ENCODE measurements at places on chromosomes 12 and 14.

- H3K27me3 ChIP-seq: no peaks in the 10 kb centered on the region
- no peaks in the 10 kb centered on the region for H3K4me1 ChIP-seq
- no peak for DNase-seq
- H3K36me3 ChIP-seq: no peaks in the 10 kb centered on the region
- H3K4me3 ChIP-seq: no peak overlapping the region
- H3K27ac ChIP-seq: no peak overlapping the region
Observed at GRCh38 chr14:65959563-65960024, 526.6 kb upstream of the CCDC196 start.

DNA sequence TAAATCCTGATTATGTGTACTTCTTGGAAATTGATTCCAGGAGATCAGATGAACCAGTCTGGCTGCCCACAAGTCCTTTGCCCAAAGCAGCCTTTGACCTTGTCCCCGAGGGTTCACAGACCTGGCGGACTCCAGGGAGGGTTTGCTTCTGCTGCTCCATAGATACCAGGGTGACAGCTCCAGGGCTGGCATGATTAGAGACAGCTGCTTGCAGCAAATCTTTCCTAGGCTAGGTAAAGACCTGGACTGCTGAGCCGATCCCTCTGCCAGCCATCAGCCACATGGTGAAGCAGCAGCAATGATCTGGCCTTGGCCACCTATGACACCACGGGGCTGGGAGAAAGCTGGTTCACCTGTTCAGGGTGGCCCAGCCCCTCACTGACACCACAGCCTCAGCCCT lies 10.1 kb upstream of the TBX5 start:
- H3K4me1 ChIP-seq: no peaks in the 10 kb centered on the region
- no peaks in the 10 kb centered on the region for H3K36me3 ChIP-seq
- no peaks in the 10 kb centered on the region for H3K27me3 ChIP-seq
- H3K27ac ChIP-seq: no peak overlapping the region

DNA sequence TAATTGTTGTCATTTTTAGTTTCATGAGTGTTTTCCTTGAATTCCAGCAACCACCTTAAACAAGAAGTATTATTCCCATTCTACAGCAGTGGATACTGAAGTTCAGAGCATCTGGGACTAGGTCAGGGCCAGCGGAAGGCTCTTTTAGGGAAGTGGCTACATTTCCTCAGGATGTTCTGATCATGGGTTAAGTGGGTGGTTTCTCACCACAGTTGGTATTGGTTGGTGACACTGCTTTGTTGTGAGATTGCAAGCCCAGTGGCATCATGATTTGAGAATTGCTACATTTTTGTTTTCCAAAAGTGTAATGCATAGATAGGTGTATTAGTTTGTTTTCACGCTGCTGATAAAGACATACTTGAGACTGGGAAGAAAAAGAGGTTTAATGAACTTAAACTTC lies 47.1 kb downstream of the SYNE2 start:
- H3K27me3 ChIP-seq: no peaks in the 10 kb centered on the region
- peaks cover 27% of the 10 kb centered on the region for H3K4me1 ChIP-seq
- DNase-seq: no peak
- H3K27ac ChIP-seq: no peak overlapping the region
- H3K4me3 ChIP-seq: no peak overlapping the region
- H3K36me3 ChIP-seq: no peaks in the 10 kb centered on the region

DNA sequence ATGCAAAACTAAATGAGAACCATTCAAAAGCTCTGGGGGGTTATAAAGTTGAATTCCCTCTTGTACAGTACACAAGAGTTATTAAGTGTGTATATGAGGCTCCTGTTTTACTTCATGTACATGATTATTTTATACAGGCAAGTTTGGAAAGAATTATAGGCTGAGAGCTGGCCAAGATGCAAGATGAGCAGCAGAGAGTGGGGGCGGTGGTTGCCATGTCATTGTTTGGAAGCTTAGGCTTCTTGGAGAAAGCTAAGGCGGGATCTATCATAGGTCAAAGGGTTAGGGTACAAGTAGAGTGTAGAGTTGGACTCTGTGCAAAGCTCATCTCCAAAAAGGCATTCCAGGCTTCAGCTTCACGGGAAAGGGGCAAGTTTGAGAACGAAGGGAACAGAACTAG lies 297.1 kb upstream of the TBX3 start:
- H3K4me1 ChIP-seq: no peaks in the 10 kb centered on the region
- no peak overlapping the region for H3K4me3 ChIP-seq
- H3K27me3 ChIP-seq: no peaks in the 10 kb centered on the region

GRCh38 chr12:57952766-57953165 lies 11.4 kb downstream of the ATP23 start:
- H3K36me3 ChIP-seq: no peaks in the 10 kb centered on the region
- H3K27me3 ChIP-seq: no peaks in the 10 kb centered on the region
- no peak overlapping the region for H3K4me3 ChIP-seq
- DNase-seq: no peak
- no peaks in the 10 kb centered on the region for H3K4me1 ChIP-seq

DNA sequence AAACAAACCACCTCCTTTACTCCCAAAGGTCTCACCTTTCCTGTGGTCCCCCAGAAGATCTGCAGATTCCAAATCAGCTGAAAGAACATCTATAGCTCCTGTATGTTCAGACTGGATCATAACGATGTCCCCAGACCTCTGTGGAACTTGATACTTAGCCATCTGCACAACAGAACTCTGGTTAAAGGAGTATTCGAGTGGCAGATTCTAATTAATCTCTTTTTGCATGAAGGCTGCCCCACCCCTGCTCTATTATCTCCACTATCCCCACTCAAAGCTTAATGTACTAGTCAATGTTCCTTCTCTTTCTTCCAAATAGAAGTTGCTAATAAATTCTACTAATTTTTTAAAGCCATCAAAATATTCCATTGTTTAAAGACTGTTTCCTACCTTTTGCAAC lies 22.8 kb downstream of the GSTZ1 start:
- no peaks in the 10 kb centered on the region for H3K27me3 ChIP-seq
- no peak for DNase-seq
- H3K27ac ChIP-seq: no peak overlapping the region

GRCh38 chr14:33842299-33842698 lies 108.6 kb downstream of the EGLN3 start:
- no peaks in the 10 kb centered on the region for H3K4me1 ChIP-seq
- no peak overlapping the region for H3K27ac ChIP-seq
- H3K36me3 ChIP-seq: no peaks in the 10 kb centered on the region

- H3K27me3 ChIP-seq: no peaks in the 10 kb centered on the region
- no peak overlapping the region for H3K27ac ChIP-seq
- DNase-seq: no peak
- peaks cover 10% of the 10 kb centered on the region for H3K4me1 ChIP-seq
- no peaks in the 10 kb centered on the region for H3K36me3 ChIP-seq
Observed at GRCh38 chr14:66036547-66036946, 449.6 kb upstream of the CCDC196 start.

- H3K36me3 ChIP-seq: no peaks in the 10 kb centered on the region
- no peak overlapping the region for H3K4me3 ChIP-seq
- H3K4me1 ChIP-seq: no peaks in the 10 kb centered on the region
- no peaks in the 10 kb centered on the region for H3K27me3 ChIP-seq
Observed at GRCh38 chr14:41986700-41987099, 380.0 kb downstream of the LRFN5 start.
